ENCODE measurements at places on chromosomes 2 and 18.

DNA sequence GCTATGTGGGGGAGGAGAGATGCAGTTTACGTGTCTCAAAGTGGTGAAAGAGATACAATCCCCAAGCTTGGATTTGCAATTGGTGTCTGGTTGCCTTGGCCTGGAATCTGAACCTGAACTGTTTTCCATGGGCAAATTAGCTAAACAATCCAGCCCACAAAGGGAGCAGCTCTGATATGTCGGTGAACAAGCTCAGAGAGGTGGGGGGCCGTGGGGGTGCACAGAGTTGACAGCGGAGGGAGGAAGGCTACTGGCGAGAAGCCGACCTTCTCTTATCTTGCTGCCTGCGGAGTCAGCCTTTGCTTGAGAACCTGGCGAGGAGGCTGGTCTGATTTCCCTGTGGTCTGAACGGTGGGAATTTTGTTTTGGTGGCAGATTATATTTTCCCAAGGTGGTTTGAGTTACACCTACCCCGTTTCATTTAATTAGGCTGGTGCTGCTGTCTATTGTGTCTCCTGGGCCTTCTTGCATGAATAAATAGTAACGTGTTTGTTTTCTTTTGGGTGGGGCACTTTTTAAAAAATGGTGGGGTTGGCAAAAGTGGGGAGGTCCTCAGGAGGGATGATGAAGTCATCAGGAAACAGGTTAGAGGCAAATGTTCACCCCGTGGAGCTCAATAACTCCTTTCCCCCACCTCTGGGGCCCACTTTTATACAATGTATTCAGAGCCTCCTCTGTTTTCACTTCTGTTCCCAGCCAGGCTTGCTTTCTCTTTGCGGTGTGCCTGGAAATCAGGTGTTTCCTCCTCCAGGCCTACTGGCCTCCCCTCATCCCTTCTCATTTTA lies 80.9 kb upstream of the IGFBP5 start:
- DNase-seq: no peak

DNA sequence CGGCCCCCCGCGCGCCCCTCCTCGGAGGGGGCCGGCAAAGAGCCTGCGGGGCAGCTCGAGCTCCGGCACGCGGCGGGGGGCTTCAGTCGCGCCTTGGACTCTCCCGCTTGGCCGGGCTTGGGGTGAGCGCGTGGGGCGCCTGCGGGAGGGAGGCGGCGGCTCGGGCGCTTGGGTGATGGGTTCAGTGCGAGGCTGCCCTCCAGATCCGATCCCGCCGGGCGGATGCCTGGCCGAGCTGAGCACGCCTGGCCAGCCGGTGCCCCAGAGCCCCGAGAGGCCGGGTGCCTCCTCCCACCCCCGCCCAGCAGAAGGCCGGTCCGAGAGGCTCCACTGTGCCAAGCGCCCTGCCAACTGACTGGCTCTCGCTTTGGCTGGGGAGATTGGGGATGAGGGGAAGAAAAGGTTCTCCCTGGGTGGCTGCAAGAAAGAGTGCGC lies 273 bp upstream of the NXPH2 start:
- no peak for DNase-seq

DNA sequence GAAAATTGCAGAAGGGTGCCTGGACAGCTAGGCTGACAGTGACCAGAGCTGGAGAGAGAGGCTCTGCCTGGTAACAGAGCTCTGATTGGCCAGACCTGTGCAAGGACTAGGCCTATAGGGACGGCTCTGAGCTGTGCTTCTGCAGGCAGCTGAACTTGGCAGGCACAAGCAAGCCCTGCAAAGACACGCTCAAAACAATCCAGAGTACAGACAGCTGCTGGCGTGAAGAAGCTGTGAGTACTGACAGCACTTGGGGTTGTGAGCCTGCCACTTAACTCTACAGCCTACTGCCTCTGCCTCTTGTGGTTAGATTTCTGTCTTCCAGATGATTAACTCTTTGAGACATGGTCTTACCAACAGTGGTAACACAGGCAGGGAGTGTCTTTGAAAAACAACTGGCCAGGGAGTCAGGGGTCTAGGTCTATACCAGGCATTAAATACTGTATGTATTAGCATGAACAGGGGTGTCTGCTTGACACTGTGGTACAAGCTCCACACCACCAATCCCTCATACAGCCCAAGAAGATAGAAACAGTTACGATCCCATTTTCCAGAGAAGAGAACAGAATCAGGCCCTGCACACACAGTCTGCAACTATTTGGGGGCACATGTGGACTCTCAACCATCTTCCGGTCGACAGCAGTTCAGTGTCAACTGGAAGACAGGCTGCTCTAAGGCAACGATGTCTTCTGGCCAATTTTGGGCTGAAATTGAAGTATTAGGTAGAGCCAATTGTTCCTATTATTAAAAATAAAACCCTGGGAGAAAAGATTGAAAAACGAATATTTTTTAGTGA lies 568.4 kb downstream of the TNS1 start:
- DNase-seq: peak; percentile 95

DNA sequence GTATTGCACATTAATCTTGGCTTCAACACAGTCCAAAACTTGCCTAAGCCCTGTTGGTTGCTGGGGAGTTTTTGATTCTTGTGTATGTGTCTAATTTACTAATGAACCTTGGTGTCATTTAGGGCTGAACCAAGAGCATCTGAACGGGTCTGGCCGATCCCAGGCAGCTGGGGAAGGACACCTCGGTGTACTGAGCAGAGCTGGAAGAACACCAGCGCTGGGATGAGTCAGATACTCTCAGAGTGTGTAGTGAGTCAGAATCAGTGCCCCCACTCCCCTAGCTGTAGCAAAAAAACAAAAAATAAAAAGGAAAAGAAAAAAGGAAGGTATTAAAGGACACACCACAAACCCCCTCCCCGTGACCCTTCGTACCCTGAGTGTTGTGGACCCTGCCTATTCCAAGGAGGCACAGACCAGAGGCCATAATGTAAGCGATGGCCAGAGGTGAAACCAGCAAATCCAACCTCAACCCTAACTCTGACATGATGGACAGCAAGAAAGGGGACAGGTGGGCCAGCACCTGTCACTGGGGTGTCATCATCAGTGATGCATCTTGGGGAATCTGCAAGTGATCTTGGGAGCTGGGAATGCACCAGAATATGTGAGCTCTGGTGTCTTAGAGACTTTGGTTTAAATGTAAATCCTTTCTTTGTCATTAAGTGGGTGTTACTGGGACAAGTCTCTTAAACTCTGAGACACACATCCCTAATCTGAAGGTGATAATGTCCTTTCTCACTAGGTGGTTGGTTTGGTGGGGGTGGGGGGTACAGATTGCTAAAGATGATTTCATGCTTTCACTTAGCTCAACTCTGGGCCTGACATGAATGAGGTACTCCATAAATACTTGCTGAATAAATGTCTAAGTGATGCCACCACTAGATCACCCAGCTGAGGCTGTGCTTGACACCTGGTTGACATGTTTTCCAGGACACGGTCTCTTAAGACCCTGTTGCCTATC lies 34.2 kb upstream of the NCOA1 start:
- DNase-seq: peak; percentile 67

- DNase-seq: no peak
Observed at GRCh38 chr18:31429623-31430022, 17.9 kb upstream of the DSG3 start.

- DNase-seq: no peak
Observed at GRCh38 chr2:2788076-2788475, 457.0 kb upstream of the MYT1L start.

- DNase-seq: no peak
Observed at GRCh38 chr2:233822101-233822771, 32.1 kb downstream of the HJURP start.

DNA sequence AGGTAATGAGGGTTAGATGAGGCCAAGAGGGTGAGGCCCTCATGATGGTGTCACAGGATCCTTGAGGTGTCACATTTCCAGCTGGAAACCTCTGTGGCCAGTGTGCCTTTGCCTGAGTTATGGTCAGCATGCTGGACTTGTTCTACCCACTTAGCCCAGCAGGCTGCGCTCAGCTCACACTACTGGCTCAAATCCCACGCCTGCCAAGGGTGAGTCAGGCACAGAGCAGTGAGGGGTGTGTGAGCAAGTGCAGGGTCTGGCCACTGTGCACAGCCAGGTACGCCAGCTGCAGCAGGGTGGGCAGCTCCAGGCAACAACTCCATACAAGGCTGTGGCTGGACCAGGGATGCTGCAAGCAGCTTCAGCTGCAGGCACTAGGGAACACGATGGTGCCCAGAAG lies 616.6 kb upstream of the FSHR start:
- DNase-seq: peak; percentile 25

- no peak for DNase-seq
Observed at GRCh38 chr18:59696311-59697235, 650 bp downstream of the CCBE1 start.

- DNase-seq: peak; percentile 10
Observed at GRCh38 chr2:212970132-212970531, 181.3 kb downstream of the IKZF2 start.

DNA sequence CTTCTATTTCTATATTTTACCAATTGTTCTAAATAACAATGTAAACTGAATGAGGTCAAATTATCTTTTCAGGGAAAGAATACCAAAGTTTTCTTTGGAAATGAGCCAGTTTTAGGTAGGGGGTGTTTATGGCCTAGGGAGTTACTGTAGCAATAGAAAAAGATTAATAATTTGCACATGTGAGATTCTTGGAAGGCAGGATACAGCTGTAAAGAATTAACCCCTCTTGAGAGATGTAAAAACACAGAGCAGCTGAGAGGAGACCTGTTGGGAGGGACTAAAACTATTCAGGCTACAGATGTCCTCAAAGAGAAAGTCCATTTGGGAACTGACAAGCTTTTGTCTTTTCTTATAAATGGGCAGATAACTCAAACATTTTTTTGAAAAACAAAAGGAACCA lies 182.2 kb downstream of the FIGN start:
- peak; percentile 71 for DNase-seq

DNA sequence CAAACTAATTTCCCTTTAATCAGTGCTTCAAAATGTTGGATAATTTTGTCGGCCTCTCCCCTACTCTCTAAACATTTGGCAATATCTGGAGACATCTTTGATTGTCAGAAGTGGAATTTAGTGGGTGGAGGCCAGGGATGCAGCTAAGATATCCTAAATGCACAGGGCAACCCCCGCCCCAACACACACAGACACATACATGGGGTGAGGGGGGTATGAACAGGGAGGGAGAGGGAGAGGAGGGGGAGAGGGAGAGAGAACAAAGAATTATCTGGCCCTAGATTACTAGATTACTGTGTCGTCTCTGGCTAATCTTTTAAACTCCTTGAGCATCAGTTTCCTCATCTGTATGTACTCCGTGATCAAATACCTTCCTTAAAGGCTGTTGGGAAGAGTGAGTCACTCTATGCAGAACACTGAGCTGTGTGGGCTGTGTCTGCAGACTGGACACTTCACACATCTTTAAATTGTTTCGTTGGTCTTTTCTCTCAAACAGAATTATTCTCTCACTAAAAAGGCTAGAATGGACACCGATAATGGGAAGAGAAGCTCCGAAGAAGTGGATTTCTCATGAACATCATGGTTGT lies 2.9 kb downstream of the RNF149 start:
- DNase-seq: peak; percentile 33

DNA sequence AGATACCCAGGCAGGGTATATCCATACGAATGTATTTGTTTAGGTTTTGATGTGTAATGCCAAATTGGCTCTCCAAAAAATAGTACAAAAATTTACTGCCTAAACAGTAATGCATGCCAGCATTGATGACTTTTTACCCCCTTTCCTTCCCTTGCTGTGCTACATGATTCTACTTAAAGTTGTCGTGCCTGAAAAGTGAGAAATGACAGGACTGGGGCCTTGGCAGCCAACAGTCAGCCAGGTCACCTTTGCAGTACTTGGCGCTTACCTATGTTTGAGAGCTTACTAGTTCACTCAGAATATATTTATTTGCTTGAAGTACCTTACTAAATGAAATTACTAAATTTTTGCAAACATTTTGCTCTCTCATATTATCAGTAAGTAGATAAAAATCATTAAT lies 1329.1 kb downstream of the DPP10 start:
- DNase-seq: no peak

DNA sequence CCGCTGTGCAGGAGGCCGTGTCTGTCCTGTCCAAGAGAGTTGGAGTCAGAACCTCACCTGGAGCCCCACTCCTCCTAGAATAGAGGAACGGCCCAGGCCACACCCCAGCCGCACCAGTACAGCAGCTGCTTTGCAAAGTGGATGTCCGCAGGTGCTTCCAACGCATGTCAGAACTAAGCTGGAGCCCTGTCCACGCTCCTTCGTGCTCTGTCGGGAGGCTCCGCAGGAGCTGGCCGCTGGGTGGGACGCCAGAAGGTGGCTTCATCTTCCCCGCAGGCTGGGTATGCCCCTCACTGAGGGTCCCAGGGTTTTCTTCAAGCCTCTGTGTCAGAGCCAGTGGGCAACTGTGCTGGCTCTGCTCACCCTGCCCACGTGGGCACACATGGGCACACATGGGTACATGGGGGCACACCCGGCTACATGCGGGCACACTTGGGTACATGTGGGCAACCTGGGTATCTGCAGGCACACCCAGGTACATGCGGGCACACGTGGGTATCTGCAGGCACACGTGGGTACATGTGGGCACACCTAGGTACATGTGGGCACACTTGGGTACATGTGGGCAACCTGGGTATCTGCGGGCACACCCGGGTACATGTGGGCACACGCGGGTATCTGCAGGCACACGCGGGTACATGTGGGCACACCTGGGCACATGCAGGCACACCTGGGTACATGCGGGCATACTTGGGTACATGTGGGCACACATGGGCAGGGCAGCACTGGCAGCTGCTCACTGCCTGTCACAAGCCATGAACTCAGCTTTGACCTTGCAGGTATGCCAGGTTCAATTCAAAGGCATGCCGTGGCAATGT lies 67.1 kb upstream of the CTDP1 start:
- DNase-seq: no peak

DNA sequence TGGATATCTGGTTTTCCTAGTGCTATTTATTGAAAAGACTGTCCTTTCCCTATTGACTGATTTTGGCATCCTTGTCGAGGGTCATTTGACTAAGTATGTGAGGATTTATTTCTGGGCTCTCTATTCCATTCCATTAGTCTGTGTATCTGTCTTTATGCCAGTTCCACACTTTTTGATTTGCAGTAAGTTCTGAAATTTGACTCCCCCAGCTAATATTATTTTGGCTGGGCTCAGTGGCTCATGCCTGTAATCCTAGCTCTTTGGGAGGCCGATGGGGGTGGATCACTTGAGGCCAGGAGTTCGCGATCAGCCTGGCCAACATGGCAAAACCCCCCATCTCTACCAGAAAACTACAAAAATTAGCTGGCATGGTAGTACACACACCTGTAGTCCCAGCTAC lies 46.8 kb upstream of the GAREM2 start:
- no peak for DNase-seq

- DNase-seq: no peak
Observed at GRCh38 chr2:132651115-132652045, 18.6 kb downstream of the LYPD1 start.

DNA sequence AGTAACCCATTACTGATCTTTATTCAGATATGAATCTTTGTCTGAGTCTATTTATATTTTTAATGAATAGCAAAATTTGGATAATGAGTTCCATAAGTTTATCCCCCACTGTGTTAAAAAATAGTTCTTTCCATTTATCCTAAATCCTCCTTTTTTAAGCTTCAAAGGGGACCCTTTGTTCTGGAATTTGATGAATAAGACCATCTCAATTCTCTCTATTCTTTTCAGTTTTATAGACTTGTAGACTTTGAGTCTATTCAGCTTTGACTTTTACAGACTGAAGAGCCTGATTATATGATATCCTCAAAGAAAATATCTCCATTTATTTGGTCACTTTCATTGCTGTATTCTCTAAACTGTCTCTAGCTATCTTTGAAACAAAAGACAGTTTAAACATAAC lies 2146.1 kb upstream of the CELF4 start:
- DNase-seq: no peak

GRCh38 chr2:63581298-63581961 lies 6.8 kb downstream of the WDPCP start:
- no peak for DNase-seq

GRCh38 chr2:237441605-237442274 lies 27.8 kb upstream of the COL6A3 start:
- peak; percentile 37 for DNase-seq

- DNase-seq: no peak
Observed at GRCh38 chr2:173148520-173148919, 72.9 kb downstream of the MAP3K20 start.
